Stimulated activated CD4-positive, alpha-beta T cell treated with anti-CD3 and anti-CD28 coated beads, Interleukin-1b, Interleukin-23, amount 100 ng/mL, for 24 hours (primary cell): ENCODE measurements at places on chromosomes 11 and 22.

- no peak for DNase-seq
Observed at GRCh38 chr11:94832604-94833235, 64.6 kb downstream of the AMOTL1 start.

- DNase-seq, result no peak
Observed at GRCh38 chr11:36061471-36061870, 117.6 kb downstream of the LDLRAD3 start.

- DNase-seq, result no peak
Observed at GRCh38 chr11:92552942-92553341, 328.3 kb downstream of the FAT3 start.

GRCh38 chr11:3913921-3914320 is 58.5 kb downstream of the STIM1 start:
- no peak for DNase-seq
